ENCODE measurements at places on chromosomes 13 and 19. TPM values are rescaled to one million over a fixed set of nuclear protein-coding genes. Genes with fewer than 3 reads are reported as not detected.

GRCh38 chr13:41643507-41643906 lies 186.2 kb downstream of the RGCC start:
- ATAC-seq, result no peak

DNA sequence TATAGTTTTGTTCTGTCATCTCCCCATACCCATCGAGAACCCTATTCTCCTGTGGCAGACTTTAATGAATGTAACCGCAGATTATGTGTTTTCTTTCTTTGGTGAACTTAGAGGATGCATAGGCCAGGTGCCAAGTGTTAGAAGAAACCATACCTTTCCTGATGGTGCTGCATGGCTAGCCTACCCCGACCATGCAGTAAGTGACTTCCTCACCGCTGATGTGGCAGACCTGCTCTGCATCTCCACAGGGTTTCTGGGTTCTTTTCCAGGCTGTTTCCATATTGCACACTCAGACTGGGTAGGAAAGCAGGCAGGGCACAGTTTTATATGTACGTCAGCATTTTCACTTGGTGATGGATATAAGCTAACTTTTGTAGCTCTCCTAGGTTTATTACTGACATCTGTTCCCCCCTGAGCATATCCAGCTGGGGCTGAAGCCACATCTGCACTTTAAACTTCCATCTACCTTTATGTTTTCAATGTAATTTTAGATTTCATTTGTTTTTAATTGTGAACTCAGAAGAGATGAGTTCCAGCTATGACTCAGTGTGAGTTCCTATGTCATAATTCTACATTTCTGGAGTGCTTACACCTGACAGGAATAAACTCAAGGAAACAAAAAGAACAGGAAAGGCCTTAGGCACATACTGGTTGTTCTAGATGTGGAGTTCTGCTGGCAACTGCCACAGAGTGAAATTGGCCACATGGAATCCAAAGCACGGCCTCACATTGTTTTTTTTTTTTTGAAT lies 42.3 kb downstream of the LRCH1 start:
- ATAC-seq, result peak; percentile 90

DNA sequence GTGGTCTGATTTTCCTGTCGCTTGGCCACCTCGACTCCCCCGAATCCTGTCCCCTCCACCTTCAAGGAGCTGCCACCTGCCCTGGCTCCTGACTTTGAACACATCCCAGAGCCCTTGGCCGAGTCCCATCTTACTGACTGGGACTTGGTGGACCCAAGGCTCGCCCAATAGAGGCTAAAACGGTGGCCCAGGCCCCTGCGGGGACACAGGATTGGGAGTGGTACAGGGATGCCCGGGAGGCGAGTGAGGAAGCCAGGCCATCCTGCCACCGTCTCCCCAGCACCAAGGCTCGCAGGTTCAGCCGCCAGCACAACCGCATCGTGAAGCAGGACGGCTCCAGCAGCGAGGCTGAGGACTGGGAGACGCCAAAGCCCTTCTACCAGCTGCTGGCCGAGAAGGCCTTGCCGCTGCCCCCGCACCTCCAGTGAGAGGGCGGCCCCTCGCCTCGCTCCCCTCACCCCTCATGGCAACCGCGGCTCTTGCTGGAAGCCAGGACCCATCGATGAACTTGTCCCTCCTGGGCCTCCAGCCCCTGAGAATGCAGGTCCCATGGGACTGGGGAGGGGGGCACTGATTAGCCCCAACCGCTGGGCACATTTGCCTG lies 5.3 kb downstream of the SIX5 start:
- no peak for ATAC-seq

GRCh38 chr19:48248081-48248833 lies 7.5 kb downstream of the CARD8 start:
- ATAC-seq, result no peak

- peak; percentile 64 for ATAC-seq
Observed at GRCh38 chr19:6161271-6161850, 25.9 kb downstream of the ACSBG2 start.

DNA sequence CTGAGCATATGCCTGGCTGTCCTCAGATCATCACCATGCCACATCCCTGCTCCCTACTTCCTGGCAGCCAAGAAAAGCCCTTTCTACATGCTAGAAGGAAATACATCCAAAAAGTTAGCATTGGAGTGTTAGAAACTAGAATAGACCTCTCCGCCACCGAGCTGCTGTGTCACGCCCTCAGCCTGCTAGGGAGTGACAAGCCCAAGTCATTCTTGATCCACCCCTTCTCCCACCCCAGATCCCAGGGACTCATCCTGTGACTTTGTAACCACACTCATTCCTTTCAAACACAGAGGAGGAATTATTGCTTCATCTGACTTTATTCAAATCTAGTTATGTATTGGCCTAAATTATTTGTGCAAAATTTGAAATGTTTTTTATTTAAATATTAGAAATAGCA lies 45.3 kb downstream of the POLR1D start:
- ATAC-seq, result no peak

DNA sequence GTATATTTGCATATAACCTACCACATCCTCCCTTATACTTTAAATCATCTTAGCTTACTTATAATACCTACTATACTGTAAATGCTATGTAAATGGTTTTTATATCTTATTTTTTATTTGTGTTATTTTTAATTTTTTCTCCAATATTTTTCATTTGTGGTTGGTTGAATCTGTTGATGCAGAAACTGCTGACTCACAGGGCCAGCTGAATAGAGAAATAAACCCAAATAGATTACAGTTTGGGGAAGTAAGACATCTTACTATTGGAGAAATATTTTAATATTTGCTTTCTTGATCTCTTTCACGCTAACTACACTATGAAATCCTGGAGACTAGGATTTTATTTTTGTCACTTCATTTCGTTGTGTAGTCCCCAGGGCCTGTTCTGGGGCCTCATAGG lies 7.1 kb downstream of the SMAD9 start:
- no peak for ATAC-seq

DNA sequence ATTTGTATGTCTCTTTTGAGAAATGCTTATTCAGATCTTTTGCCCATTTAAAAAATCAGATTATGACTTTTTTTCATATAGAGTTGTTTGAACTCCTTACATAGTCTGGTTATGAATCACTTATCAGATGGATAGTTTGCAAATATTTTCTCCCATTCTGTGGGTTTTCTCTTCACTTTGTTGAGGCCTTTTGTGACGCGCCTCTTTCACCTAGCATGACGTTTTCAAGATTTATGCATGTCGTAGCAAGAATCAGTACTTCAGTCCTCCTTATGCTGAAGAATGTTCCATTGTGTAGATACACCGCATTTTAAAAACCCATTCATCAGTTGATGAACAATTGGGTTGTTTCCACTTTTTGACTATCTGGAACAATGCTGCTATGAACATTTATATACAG lies 13.4 kb downstream of the PABPC3 start:
- no peak for ATAC-seq

GRCh38 chr19:30441011-30441410 lies 68.8 kb downstream of the ZNF536 start:
- no peak for ATAC-seq

DNA sequence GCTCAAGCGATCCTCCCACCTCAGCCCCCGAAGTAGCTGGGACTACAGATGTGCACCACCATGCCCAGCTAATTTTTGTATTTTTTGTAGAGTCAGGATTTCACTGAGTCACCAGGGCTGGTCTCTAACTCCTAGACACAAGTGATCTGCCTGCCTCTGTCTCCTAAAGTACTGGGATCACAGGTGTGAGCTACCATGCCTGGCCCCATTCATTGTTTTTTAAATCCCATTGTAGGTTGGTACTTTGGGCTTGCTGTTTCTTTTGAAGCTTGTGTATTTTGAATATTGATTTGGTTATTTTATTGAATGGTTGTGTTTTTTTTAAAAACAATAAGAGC lies 26.7 kb downstream of the ZMYM2 start:
- ATAC-seq, result peak; percentile 32

DNA sequence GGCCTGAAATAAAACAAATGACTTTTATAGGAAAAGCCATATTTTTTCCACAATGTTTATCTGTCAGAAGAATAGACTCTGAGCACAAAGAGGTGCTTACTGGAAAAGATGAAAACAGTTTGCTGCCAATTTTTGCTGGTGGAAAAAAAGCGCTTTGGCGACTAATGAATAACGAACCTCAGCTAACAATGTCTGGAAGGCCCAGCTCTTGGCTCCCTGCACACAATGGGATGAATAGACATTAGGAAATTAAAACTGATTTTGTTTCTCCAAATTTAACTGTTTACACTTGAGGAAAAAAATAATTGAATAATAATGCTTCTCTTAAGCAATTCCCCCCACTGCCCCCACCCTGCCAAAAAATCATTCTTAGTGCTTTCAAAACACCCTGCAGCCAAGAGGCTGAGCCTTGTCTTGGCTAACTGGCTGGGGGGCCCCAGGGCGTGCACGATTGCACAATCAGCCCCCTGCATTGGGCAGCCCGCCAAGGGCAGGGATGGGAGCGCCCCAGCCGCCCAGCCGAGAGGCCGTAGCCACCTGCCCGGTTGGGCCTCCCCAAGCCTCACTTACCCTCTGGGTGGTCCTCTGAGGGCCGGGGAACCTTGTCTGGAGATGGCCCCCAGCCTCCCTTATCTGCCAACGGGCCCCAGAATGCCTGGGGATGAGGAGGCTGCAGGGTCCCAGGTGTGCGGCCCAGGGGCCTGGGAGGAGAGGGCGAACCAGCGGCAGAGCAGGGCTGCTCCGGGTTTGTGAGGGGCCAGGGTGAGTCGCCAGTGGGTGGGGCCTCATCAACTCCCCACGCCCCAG lies 16.8 kb downstream of the CEBPG start:
- ATAC-seq, result peak; percentile 1

DNA sequence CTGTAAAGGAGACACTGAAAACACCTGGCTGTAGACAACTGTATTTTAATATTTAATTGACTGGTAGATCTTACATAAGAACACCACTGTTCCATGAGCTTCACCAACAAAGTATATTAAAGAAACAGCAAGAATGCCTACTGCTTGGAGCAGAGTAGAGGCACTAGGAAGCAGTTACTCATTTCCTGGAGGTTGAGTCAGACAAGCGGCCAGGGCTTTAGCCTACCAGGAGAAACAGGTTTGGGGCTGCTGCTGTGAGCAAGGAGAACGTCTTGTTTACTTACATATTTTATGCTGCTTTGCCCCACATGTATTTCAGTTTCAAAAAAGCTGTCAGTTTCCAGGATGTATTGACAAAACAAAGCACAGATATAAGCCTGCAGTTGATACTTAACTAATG lies 33.4 kb downstream of the ALG5 start:
- peak; percentile 99 for ATAC-seq

DNA sequence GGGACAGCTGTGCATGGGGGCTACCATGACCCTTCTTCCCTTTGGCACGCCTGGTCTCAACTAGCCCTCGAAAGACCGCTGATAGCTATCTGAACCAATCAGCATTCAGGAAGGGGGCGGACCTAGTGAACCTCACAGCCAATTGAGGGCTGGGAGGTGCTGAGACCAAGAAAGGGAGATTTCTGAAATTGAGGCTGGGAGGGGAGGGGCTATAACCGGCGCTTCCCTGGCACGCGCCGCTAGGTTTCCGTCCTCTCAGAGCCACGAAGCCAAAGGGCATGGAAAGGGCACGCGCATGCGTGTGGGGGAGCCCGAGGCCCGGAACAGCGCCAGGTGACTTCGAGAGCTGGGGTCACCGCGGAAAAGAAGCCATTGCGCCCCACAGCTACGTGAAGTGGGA lies 4.2 kb upstream of the PAFAH1B3 start:
- no peak for ATAC-seq

DNA sequence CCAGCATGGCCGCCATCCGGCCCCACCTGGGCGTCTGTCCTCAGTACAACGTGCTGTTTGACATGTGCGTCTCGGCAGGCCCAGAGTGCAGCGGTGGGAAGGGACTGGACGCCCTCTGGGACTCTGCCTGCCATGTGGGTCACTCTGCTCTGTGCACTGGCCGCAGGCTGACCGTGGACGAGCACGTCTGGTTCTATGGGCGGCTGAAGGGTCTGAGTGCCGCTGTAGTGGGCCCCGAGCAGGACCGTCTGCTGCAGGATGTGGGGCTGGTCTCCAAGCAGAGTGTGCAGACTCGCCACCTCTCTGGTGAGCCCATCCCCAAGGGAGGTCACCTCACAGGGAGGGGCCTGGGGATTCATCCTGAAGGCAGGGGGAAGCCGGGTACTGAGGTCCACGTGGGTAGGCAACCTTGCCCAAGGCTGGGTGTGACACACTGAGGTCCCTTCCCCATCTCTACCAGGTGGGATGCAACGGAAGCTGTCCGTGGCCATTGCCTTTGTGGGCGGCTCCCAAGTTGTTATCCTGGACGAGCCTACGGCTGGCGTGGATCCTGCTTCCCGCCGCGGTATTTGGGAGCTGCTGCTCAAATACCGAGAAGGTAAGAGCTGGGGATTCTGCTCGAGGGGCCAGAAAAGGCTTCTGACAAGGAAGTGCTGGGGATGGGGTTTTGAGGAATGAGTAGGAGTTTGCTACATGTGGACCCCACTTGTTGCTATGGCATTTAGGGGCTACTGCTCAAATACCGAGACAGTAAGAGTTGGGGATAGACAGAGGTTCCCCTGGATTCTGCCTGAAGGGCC lies 11.3 kb downstream of the ABCA7 start:
- no peak for ATAC-seq

DNA sequence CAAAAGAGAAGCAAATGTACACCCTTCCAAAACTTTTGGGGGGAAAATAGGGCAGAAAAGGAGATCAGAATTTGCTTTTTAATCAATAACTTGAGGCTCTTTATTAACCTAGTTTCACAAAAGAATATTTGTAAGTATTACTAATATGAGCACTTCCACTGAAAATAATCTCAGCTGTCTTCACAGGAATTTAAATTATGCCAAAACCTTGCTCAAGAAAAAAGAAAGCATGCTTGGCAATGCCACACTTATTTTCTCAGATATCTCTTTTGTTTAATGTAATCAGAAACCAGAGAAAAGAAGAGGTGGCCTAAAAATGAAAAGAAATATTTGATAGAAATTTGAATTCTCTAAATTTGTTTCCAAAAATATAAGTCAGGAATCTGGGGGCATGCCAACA lies 234.9 kb upstream of the GPC6 start:
- no peak for ATAC-seq

The ACP5 gene
- 34.6 TPM for total RNA-seq

The BCAM gene
- total RNA-seq, result 13.3 TPM

The RUBCNL gene
- total RNA-seq, result 0.44 TPM

The IGFL3 gene
- total RNA-seq, result not detected

The ZNF835 gene
- total RNA-seq, result 0.04 TPM

The ZNF177 gene
- 0.20 TPM for total RNA-seq

The IL27RA gene
- total RNA-seq, result 1.2 TPM

The ANKRD27 gene
- total RNA-seq, result 22.3 TPM
